Karpas-422 (cell line): ENCODE measurements at places on chromosomes 2 and 18. TPM values are rescaled to one million over a fixed set of nuclear protein-coding genes. Genes with fewer than 3 reads are reported as not detected.

Gene MTX2
- 64.8 and 106 TPM in 2 replicates for total RNA-seq

Gene ACAA2
- 46.9 and 54.4 TPM in 2 replicates for total RNA-seq

Gene TTR
- not detected in 2 replicates for total RNA-seq

- H3K27me3 ChIP-seq = no peaks in the 10 kb centered on the region
- H3K4me1 ChIP-seq = peaks cover 35% of the 10 kb centered on the region
- no peak for DNase-seq
Measured at GRCh38 chr2:43427032-43427424, 168.8 kb downstream of the THADA start.

GRCh38 chr2:128765811-128766210 is 447.1 kb upstream of the HS6ST1 start:
- H3K27me3 ChIP-seq = no peaks in the 10 kb centered on the region
- peaks cover 24% of the 10 kb centered on the region for H3K36me3 ChIP-seq
- H3K4me1 ChIP-seq = peaks cover 72% of the 10 kb centered on the region
- H3K27ac ChIP-seq = peak overlapping the region; percentile 100

GRCh38 chr2:169583518-169583917 is 633 bp upstream of the PPIG start:
- H3K4me1 ChIP-seq = peaks cover 14% of the 10 kb centered on the region
- no peaks in the 10 kb centered on the region for H3K36me3 ChIP-seq
- DNase-seq = no peak
- H3K4me3 ChIP-seq = peak overlapping the region; percentile 81; the same call in 1 of the 2 replicates

DNA sequence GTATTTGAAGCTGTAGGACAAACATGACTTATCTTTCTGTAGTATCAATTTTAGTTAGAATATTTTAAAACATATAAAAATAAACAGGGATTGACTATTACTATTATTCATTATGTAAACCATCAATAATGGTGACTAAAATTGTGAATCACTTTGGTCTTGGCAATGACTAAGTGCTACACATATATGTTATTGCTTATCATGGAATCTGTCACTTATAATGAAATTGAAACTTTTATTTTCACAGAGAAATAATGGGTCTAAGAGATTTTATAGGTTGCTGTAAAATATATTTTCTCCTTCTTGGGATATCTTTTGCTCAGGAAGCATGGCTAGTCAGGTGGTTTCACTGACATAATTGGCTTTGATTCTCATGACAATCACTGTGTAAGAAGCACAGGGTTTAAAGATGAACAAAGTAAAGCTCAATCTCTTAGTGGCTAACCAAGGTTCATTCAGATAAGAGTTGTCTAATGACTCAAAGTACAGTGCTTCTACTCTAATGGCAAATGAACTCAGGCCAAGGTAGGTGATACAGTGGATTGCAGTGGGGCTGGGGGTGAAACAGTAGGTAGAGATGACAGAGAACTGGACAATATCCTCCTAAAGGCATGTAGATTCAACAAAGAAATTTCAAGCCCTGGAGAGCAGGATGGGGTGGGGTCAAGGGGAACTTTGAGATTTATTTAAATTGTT is 98.6 kb upstream of the FANCL start:
- H3K27ac ChIP-seq = no peak overlapping the region
- DNase-seq = no peak
- no peaks in the 10 kb centered on the region for H3K36me3 ChIP-seq
- H3K4me1 ChIP-seq = no peaks in the 10 kb centered on the region
- H3K4me3 ChIP-seq = no peak overlapping the region
